Breast epithelium (tissue), 4 donors: ENCODE measurements at places on chromosomes 16 and 17. TPM values are rescaled to one million over a fixed set of nuclear protein-coding genes. Genes with fewer than 3 reads are reported as not detected.

CD300E gene
- 0.32 TPM for total RNA-seq

CBX8 gene
- total RNA-seq: 6.7 TPM

HBM gene
- total RNA-seq: 1.3 TPM

PSMB3 gene
- total RNA-seq: 167 TPM

DNA sequence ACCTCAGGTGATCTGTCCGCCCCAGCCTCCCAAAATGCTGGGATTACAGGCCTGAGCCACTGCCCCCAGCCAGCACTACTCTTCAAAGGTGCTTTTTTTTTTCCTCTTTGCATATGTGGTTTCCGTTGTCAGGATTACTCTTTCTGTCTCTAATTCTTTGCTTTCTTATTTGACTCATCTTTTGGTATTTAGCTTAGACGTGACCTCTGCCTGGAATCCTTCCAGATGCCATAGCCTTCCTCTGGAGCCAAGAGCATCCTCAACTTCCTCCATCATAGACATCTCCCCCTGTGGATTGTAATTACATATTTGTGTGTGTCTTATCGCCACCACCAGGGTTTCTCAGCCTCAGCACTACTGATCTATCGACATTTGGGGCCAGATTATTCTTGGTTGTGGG is 84.4 kb upstream of the XYLT1 start:
- DNase-seq: no peak

DNA sequence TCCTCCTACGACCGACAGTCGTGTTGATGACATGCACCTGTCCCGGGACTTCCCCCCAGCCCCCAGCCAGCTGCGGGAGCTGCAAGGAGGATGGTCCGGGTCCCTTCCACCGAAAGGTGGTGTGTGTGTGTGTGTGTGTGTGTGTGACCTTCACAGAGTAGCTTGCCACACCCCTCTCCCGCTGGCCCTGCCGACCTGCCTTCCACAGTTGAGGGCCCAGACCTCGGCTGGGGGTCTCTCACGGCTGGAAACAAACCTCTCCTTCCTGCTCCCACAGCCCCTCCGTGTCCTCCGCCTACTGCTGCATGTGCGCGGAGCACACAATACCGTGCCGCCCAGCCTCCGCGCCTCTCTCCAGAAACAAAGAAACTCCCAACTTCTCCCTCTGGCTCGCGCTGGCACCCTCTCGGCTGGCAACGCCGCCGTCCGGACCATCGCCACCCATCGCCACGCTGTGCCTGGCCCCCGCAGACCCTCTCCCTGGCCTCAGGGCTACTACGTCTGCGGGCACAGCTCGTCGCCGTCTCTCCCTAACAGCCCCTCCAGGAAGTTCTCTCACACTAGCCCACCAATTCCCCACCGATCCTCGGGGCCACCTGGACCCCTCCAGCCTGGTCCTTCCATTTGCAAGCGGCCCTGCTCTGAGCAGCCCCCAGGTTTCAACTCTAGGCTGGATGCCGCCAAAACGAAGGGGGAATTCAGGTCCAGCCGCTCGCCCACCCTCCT is 81.2 kb downstream of the TIMM22 start:
- DNase-seq: no peak

- no peak for DNase-seq
Observed at GRCh38 chr16:57967916-57968315, 3.0 kb downstream of the CNGB1 start.

- DNase-seq: no peak
Observed at GRCh38 chr17:73623247-73623646, 21.0 kb downstream of the SDK2 start.

DNA sequence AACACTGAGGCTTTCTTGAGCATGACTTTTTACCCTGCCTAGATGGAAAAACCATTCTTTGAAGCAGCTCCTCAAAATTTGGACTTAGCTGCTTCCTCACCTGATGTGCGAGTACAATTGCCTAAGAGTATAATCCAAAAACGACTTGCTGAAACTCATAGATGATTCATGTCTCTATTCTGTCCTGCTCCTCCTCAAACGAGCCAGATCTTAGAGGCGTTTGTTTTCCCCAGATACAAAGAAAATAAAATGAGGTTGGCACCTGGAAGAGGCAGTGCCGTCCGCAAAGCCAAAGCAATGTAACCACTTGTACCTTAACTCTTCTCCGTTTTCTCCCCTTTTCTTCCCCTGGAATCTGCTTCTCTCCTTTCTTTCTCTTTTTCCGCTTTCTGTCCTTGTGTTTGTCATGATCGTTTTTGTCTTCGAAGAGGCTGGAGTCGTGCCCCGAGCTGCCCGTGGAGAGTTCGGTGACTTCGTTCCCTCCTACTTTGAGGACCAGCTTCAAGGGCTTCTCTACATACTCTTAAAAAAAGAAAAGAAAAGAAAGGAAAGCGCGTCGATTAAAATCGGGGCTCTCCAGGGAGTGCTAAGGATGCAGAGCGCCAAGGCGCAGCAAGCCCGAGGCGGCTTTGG is 895 bp downstream of the BRD7 start:
- DNase-seq: no peak
